ENCODE measurements at places on chromosomes 1 and 21.
A peak's percentile ranks its signal among the peaks of the same experiment; 100 is the strongest.

DNA sequence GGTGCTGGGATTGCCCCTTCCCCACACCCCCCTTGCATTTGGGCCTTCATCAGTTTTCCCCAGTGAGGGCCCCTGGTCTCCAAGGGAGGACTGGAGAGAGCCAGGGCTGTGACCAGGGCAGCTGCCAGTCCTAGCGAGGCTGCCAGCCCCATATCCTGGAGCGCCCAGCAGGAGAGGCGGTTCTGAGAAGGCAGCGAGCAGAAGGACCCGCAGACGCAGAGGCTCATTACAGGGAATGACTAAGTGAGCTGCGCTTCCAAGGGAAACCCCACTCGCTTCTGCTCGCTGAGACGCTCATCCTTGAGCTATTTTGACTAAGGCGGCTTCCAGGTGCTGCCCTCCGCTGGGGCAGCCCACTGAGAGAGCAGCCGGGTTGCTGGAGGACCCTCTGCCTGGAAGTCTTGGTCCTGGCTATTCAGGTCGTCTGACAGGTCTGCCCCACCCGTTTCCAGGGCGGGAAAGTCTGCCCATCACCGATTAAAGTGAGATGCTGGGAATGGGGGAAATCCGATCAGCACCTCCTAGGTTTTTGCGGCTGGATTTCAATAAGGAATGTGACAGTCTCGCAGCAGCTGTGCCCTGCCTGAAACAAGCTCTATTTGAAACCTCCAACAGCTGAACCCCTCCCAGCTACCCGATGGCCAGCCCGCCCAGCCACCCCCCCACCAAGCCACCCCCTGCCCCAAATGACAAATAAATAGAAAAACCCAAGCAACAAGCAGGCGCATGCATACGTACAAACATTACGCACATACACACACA, 2.8 kb downstream of the KCNN3 start:
- no peak for DNase-seq

- no peak for DNase-seq
Measured at GRCh38 chr1:29245876-29246275, 9.6 kb downstream of the PTPRU start.

DNA sequence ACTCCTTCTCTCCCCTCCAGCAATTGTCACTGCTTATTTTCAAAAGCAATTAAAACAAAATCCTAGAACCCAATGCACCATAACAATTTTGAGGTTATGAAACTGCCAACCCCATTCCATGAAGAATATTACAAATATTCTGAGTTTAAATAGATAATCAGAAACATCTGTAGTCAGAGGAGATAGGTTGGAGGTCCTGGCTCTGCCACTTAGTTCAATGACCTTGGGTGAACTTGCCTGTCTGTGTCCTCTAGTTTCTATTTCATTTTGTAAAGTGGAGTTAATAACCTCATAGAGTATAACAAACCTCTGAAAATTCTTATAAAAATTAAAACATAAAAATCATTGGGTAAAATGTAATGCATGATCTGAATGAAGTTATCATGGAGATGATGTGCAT, 164.6 kb downstream of the KCTD3 start:
- no peak for DNase-seq

DNA sequence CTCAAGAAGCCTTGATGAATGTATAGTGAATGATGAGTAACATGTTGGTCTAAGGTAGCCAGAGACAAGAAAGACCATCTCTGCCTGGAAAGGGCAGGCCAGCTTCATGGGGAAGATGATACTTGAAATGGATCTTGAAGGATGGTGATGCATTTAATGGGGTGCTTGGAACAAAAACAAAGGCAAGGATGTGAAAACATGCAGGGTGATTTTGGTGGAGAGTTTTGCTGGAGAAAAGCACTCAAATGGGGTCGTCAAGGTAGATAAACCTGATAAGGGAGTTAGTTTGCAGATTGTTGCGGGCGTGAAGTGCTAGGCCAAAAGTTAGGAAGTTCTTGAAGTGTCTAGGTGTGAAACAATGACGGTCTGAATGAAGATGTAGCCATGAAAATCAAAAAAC, 205.4 kb downstream of the HLX start:
- DNase-seq = no peak

- DNase-seq = no peak
Measured at GRCh38 chr1:178284058-178284457, 190.2 kb downstream of the RASAL2 start.

DNA sequence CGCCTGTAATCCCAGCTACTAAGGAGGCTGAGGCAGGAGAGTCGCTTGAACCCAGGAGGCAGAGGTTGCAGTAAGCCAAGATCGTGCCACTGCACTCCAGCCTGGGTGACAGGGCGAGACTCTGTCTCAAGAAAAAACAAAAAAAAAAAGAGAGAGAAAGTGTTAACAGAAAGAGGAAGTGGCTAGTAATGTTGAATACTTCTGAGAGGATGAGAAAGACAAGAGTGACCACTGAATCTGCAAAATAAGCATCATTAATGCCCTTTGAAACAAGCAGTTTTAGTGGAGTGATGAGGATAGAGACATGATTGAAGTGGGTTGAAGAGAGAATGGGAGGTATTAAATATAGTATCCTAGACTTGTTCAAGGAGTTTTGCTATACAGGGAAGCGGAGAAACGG, 11.7 kb downstream of the MPZ start:
- DNase-seq = no peak

GRCh38 chr1:187577610-187578009, 748.9 kb downstream of the PLA2G4A start:
- DNase-seq = no peak

GRCh38 chr21:37257511-37257966, 9.6 kb downstream of the VPS26C start:
- peak; percentile 57 for DNase-seq

DNA sequence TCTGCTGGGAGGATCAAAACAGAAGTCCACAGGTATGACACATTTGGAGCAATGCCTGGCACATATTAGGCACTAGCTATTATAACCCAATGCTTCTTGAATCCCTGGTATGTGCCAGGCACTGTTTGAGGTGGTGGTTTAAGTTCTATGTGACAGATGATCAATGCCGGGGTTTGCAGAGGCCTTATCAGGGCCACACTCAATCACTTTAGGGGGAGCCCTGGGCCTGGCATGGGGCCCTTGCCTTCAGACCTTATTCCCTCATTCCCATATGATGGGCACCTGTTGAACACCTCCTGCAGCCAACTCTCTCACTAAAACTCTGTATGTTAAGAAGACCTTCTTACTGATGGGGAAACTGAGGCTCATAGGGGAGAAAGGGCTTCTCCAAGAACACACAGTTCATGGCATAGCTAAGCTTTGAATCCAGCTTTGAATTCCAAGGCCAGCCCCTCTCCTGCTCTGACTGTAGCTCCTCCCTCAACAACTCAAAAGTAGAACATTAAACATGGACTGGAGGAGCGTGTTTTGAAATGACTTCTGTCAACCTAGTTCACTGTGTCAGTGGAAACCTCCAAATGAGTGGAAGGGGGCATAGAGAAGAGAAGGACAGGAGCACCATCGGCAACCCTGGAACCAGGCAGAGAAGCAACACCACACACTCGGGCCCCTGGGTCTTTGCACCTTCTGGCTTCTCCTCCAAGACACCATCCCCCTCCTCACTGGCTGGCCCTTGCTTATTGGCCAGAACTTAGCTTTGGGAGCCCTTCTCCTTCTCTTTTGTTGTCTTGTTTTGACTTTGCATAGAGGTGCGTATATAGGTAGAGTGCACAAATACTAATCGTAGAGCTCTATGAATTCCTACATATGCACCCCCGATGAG, 6.6 kb upstream of the IFFO2 start:
- DNase-seq = no peak

DNA sequence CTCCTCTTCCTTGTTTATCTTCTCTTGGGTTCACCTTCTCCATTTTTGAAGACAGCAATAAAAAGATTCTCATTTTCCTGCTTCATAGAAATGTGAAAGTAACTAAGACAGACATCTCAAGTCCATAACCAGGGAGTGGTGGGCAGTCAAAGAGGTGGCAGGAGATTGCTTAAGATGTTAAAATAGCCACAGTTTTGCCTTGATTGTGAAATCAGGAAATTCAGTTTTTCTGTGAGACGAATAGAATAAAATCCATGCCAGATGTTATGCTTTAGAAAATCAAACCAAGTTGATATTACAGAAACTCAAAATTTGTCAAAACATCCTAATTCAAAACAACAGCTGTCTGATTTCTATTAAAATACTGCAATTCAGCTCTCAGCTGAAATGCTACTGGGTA, 57.2 kb downstream of the TNN start:
- DNase-seq = no peak

- DNase-seq = no peak
Measured at GRCh38 chr1:214389734-214390133, 108.8 kb downstream of the SMYD2 start.

GRCh38 chr21:35925497-35925896, 134.8 kb downstream of the SETD4 start:
- DNase-seq = no peak

GRCh38 chr1:67544921-67545320, 114.7 kb upstream of the SERBP1 start:
- no peak for DNase-seq

- DNase-seq = no peak
Measured at GRCh38 chr1:14894811-14895560, 258.6 kb upstream of the TMEM51 start.

DNA sequence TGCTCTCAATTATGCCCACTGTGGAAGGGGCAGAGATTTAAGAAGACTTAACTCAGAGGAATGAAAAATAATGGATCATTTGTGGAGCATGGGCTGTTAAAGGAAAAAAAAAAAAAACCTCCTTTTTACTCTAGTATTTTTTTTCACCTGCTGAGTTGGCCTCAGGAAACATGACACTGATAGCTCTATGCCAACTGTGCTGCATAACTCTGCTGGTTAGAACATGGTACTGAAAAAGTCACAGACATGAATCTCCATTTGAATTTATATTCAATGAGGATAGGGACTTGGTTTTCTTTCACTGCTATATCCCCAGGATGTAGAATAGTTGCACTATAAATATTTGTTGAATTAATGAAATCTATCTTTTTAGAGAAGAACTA, 86.1 kb upstream of the KIAA0040 start:
- no peak for DNase-seq

GRCh38 chr1:25562101-25562927, 18.9 kb downstream of the LDLRAP1 start:
- DNase-seq = peak; percentile 79

DNA sequence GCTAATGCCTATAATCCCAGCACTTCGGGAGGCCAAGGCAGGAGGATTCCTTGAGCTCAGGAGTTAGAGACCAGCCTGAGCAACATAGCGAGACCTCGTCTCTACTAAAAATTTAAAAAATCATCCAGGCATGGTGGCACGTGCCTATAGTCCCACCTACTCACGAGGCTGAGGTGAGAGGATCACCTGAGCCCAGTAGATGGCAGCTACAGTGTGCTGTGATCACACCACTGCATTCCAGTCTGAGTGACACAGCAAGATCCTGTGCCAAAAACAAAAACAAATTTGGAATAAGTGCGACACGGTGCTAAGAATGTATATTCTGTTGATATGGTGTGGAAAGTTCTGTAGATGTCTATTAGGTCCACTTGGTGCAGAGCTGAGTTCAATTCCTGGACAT, 15.1 kb downstream of the USP33 start:
- no peak for DNase-seq

GRCh38 chr1:111690306-111690617, 48.9 kb downstream of the INKA2 start:
- no peak for DNase-seq

GRCh38 chr1:72827278-72827677, 544.9 kb upstream of the NEGR1 start:
- no peak for DNase-seq

DNA sequence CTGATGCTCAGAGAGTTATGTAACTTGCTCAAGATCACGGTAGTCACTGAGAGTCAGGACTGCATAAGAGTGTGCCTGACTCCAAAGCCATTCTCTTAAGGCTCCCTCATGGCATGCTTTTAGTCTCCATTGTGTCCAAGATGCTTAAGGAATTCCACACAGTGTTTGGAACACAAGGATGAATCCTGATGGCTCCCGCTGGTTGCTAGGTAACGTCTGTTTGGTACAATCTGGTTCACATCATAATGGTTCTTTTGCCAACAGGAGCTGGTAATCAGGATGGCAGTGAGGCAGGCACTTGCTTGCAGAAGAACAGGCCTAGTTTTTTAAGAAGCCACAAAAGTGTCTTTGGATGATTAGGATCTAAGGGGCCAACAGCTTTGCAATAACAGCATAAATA, 436.5 kb upstream of the DAB1 start:
- no peak for DNase-seq

DNA sequence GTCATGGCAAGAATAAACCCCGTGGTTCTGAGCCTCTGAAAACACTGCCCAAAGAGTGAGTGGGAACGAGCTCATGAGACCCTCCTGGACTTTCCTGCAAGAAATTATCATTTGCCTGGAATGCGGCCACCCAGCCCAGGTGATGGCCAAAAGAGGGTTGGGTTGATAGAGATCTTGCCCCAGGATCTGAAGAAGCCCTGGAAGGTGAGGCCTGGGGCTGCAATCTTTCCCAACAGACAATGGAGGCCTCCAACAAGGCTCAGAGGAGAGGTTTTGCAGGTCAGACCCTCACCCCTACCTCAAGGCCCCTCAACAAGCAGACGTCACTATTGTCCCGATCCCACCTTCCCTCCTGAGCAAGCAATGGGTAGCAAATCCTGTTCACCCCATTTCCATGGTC, 106.0 kb upstream of the SOD1 start:
- DNase-seq = no peak

GRCh38 chr1:205354259-205355074, 2.3 kb downstream of the KLHDC8A start:
- DNase-seq = peak; percentile 57

DNA sequence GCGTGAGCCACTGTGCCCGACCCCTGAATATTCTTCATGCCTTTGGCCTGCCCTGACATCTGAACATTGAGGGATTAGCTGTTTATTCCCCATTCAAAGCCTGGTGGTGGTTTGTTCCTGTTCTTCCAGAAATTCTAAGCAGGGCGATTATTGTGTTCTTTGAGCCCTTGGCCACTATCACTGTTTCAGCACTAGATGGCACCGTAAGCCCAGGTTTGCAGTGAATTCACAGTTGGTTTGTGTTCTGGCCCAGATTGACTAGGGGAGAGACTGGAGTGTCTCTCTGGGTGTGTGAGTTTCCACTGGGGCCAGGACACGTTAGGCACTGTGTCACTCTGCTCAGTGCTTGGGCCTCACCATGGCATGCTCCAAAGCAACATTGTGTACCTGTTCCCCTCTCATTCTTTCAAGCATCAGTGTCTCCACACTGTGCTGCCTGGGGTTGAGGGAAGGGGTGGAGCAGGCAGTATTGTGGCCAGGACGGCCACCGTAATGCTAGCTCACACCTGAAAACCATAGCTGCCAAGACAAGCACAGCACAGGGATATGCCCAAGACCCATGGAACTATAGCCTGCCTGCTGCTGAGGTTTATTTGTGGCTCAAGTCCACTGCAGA, 52.7 kb downstream of the PKN2 start:
- no peak for DNase-seq

GRCh38 chr21:44844256-44844655, 26.4 kb upstream of the SUMO3 start:
- DNase-seq = no peak

Data from naive B cell (primary cell).